GM03348 (cell line): ENCODE measurements at places on chromosomes 2 and 18.

GRCh38 chr2:70988726-70989648 lies 5.7 kb downstream of the TEX261 start:
- DNase-seq, result peak; percentile 1

GRCh38 chr2:206202446-206202845 lies 42.8 kb downstream of the EEF1B2 start:
- DNase-seq, result no peak

DNA sequence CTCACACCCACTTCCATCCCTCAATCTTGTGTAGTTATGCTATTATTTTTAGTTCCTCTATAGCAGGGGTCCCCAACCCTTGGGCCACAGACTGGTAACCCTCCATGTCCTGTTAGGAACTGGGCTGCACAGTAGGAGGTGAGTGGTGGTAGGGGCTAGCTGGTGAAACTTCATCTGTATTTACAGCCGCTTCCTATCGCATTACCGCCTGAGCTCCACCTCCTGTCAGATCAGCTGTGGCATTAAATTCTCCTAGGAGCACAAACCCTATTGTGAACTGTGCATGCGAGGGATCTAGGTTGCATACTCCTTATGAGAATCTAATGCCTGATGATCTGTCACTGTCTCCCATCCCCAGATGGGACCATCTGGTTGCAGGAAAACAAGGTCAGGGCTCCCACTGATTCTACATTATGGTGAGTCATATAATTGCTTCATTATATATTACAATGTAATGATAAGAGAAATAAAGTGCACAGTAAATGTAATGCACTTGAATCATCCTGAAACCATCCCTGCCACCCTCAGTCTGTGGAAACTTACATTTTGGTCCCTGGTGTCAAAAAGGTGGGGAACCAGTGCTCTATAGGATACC lies 1.6 kb upstream of the RAB11FIP5 start:
- DNase-seq, result no peak

GRCh38 chr2:54634564-54635511 lies 88.6 kb upstream of the EML6 start:
- peak; percentile 45 for DNase-seq
